WTC11 (cell line): ENCODE measurements at places on chromosomes 16 and 17. TPM values are rescaled to one million over a fixed set of nuclear protein-coding genes. Genes with fewer than 3 reads are reported as not detected.

DNA sequence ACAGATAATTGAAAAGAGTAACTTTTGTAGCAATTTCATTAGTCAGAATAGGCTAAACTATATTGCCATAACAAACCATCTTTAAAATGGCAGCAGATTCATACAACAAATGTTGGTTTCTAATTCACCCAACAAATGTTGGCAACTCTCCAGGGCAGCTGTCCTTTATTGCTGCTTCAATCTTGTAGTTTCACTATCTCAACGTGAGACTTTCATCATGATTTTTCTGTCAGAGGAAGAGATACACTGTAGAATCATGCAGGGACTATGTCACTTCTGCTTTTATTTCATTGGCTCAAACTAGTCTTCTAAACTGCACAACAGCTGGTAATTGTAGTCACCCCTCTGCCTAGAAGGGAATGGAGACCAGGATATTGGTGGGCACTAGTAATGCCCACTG lies 174.2 kb downstream of the TANC2 start:
- DNase-seq, result no peak

DNA sequence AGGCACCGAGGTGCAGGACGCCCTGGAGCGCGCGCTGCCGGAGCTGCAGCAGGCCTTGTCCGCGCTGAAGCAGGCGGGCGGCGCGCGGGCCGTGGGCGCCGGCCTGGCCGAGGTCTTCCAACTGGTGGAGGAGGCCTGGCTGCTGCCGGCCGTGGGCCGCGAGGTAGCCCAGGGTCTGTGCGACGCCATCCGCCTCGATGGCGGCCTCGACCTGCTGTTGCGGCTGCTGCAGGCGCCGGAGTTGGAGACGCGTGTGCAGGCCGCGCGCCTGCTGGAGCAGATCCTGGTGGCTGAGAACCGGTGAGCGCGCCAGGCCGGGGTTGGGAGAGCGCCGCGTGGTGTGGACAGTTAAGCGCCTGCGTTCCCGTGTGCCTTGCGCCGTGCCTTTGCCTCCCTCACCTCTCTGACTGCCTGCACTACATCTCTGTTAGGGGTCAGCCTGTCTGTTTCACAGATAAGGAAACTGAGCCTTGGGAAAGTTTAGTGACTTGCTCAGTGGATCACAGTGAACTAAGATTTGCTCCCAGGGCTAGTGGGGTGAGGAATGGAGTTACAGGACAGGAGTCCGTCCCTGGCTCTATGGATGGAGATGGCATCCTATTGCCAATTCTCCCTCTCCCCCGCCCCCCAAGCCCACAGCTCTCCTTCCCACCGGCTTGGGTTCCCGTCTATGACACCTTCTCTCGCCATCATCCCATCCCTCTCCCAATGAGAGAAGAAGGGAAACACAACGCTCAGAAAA lies 880 bp downstream of the SARM1 start:
- peak; percentile 33 for DNase-seq

TSPAN10 gene
- 1.5 to 3.0 TPM (median 2.4 TPM) in 3 replicates for total RNA-seq

GRCh38 chr17:43416998-43417890 lies 18.5 kb downstream of the ARL4D start:
- DNase-seq, result no peak

MYH13 gene
- total RNA-seq, result not detected in 3 replicates

- DNase-seq, result no peak
Measured at GRCh38 chr16:19528666-19529065, 4.9 kb downstream of the CCP110 start.
